HS-27A (cell line): ENCODE measurements at places on chromosomes 1 and 21.

DNA sequence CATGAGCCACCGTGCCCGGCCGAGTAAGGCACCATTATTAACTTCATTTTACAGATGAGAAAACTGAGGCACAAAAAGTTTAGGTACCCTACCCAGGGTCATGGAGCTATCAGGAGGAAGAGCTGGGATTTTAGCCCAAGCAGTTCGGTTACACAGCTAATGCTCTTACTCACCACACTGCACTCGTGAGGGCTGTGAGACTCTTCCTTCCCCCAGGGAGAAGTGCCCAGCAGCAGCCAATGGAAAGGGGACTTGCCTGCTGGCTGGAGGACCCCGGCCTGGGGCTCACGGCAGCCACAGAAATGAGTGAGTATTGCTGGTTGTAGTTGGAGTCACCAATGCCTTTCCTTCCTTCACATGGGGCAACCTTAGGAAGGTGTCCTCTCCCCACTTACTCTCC lies 5.2 kb upstream of the CSF1 start:
- DNase-seq = no peak

- no peak for DNase-seq
Observed at GRCh38 chr1:47529520-47530098, 91.8 kb downstream of the FOXD2 start.

- peak; percentile 42 for DNase-seq
Observed at GRCh38 chr1:156291226-156292061, 4.0 kb downstream of the GLMP start.

DNA sequence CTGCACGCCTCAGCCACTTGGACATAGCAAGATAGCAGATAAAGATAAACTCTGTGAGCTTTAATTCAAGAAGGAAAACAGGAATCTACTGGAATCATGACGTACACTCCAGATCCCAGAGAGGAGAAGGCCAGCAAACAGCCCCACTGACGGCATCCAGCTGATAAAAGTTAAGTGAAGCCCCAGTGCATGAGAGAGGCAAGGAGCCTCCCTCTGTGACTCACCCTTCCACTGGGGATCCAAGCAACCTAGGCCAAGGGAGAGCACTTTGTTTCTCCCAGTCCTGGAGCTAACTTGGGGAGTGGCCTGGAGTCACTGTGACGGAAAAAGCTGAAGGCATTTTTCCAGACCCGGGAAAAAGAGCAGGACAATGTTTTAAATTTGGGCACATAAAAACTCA lies 270.0 kb downstream of the AKT3 start:
- no peak for DNase-seq

- DNase-seq = no peak
Observed at GRCh38 chr1:26728645-26729044, 32.8 kb downstream of the ARID1A start.

DNA sequence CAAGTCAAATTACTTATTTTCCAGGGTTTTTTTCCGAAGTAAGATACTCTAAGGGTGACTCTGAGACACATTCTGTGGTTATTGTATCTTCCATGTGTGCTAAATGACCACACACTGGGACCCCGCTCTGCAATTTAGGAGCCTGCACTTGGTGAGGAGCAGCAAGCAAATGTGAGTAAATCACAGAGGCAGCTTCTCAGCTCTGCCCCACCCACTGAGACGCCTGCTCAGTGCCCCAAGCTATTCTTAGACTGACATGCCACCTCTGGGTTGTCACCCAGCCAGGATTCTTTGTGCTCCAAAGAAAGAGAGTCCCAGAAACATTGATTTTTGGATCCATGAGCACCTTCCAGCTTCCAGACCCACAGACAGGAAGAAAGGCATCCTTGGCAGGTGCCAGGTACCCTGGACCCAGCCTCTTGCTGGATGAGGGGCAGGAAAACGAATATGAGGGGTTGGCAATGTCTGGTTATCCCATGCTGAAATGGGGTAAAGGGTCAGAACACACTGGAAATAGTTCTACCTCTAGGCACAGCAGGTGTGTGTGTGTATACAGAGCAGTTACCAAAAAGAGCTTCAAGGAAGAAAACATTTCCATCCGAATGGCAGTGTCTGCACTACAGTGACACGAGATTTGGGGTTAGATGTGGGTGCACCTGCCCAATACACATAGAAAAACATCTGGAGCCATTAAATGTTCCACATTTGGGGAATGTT lies 41.2 kb downstream of the TNR start:
- no peak for DNase-seq

GRCh38 chr1:41682845-41683625 lies 198.6 kb upstream of the EDN2 start:
- DNase-seq = no peak

GRCh38 chr1:214369364-214369763 lies 88.4 kb downstream of the SMYD2 start:
- no peak for DNase-seq

- DNase-seq = no peak
Observed at GRCh38 chr1:202067188-202067974, 55.3 kb upstream of the GPR37L1 start.
